ENCODE measurements at places on chromosomes 1 and 21.
A peak's percentile ranks its signal among the peaks of the same experiment; 100 is the strongest.

DNA sequence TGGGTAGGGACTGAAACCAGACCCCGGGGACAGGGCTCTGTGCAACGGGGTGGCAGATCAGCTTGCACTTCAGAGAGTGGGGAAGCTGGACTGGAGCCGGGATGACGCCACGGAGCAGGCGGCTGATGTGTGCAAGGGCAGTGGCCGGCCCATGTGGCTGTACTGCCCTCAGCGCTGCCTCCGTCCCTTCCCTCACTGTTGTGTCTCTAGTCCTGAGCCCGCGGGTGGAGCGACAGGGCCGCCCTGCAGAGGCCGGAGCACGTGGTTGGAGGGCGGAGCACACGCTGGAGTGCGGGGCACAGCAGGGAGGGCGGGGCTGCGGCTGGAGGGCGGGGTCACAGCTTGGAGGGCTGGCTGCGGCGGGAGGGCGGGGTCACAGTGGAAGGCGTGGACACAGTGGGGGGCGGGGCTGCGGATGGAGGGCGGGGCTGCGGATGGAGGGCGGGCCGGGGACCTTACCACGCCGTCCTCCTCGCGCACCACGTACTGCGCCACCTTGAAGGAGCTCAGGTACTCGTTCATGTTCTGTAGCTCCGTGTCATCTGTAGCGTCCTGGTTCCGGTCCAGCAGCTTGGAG, 52.4 kb downstream of the CHD5 start:
- peak; percentile 63 for DNase-seq

- DNase-seq = no peak
Measured at GRCh38 chr1:63915121-63915520, 141.3 kb downstream of the ROR1 start.

DNA sequence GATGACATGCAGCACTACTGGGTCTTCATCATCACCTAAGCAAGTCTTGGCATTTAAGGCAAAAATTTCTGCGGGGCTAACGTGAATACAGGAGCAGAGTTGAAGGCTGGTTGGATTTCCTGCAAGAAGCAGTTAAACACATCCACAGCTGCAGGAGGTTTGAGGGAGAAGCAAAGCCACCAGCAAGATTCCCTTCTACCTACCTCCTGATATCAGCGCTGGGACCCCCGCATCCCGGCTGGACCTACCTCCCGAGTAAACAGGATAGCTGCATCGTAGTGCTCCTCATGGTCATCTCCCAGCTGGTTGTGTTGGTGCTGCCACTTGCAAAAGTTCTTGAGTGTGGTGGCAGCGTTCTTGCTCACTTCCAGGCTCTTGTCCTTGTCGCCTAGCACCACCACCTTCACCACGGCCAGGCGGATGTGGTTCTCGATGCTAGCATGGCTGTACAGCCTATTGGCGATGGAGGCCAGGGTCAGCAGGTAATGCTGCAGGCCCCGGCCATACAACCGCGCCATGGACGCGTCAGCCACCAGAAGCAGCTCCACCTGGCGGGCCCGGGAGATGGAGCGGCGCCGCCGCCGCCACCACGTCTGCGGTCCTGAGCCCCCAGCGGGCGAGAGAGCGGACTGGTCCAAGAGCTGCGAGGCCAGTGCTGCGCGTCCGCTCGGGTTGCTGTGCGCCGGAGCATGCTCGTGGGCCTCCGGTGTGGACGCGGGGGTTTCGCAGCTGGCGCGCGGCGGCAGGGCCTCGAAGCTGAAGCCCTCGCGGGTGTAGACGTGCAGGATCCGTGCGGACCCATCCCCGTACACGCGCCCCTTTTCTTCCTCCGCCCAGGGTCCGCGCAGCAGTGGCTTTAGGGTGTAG, 1.6 kb downstream of the ADAMTS5 start:
- DNase-seq = peak; percentile 40

DNA sequence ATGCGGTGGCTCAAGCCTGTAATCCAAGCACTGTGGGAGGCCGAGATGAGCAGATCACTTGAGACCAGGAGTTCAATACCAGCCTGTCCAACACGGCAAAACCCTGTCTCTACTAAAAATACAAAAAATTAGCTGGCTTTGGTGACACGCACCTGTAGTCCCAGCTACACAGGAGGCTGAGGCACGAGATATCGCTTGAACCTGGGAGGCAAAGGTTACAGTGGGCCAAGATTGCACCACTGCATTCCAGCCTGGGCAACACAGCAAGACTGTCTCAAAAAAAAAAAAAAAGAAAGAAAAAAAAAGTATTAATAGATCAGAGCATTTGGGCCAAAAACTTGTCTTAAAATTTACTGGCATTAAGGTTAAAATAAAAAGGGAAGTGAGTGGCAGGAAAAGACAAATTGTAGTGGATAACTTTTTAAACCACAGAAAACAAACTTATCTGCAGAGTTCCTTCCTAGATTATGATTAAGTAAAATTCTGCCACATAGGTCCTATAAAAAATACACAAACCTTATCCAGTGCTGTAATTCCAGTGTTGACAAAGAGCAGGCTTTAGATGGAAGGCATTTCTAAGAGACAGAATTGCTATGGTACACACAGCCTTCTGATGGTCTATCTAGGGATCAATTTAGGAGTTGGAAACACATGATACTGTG, 53.3 kb downstream of the EIF4G3 start:
- no peak for DNase-seq

- peak; percentile 16 for DNase-seq
Measured at GRCh38 chr1:6033986-6034749, 11.5 kb upstream of the KCNAB2 start.

- DNase-seq = no peak
Measured at GRCh38 chr1:49424782-49425181, 599.0 kb downstream of the AGBL4 start.

DNA sequence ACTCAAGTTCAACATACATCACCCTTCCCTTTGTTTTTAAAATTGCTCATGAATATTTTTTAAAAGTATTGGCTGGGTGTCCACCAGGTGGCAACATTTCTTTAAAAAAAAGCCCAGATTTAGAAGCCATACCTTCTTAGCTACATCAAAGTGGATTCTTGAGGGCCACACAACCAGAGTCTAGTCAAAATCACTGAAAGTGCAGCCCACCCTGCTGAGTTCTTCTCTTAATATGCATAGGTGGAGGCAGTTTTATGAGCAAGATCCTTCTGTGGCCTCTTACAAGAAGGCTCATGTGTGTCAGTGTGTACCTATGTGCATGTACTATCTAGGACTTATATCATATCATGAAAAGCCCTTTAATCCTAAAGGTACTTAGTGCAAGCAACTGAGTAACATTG, 16.9 kb upstream of the GNG12 start:
- DNase-seq = peak; percentile 64

GRCh38 chr1:236282425-236282716, 613 bp upstream of the ERO1B start:
- DNase-seq = no peak

GRCh38 chr1:233209481-233209880, 86.0 kb downstream of the PCNX2 start:
- DNase-seq = no peak

DNA sequence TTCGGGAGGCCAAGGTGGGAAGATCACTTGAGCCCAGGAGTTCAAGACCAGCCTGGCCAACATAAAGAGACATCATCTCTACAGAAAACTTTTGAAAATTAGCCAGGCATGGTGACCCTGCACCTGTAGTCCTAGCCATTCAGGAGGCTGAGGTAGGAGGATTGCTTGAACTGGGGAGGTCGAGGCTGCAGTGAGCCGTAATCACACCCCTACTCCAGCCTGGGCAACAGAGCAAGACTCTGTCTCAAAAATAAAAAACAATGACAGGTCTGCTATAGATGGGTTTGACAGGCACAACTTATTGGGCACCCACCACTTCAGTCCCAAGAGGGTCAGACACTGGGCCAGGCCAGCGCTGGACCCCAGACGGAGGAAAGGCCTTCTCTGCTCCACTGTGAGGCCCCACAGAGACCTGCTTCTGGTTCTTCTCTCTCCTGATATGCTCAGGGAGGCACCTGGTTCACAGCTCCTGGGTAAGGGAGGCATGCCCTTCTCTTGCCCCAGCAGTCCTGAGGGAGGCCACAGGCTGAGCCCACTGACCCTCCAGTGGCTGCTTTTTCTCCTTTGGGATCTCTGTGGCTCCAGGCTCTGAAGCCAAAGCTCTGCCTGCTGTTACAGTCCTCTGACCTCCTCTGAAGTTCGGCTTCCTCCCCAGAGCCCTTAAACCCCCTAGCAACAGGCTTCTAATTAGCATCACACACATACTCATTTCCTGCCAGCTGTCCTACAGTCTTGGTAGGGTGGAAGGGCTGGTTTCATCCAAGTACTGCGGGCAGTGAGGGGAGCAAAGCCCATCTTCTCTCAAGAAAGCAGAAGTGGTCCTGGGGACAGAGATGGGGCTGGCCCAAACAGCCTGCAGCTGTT, 14.4 kb downstream of the S100A16 start:
- DNase-seq = peak; percentile 58

Data from fibroblast of skin of back (primary cell).